ENCODE measurements at places on chromosomes 13 and 19.
A peak's percentile ranks its signal among the peaks of the same experiment; 100 is the strongest.

GRCh38 chr19:51277112-51277511 lies 26.2 kb downstream of the SIGLECL1 start:
- no peak for DNase-seq

- DNase-seq = peak; percentile 64
Observed at GRCh38 chr13:91347996-91348905, 764 bp downstream of the MIR17HG start.

GRCh38 chr19:30214651-30215051 lies 157.5 kb upstream of the ZNF536 start:
- no peak for DNase-seq

DNA sequence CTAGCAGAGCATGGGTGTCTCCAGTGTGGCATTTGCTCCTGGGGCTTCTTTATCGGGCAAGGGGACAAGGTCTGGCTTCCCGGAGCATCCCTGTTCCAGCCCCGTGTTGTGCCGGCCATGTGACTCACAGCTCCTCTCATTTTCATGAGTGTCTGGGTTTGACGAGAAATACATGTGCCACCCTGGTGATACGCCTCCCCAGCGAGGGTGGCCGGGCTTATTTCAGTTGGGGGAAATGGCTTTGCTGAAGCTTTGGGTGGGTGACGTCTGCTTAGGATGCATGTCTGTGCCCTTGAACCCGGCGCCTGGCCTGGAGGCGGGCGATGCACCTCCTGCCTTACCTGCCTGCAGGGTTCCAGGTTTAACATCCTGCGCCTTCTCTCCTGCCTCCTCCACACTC lies 61.9 kb upstream of the LDLR start:
- DNase-seq = no peak

Data from activated CD4-positive, alpha-beta T cell treated with anti-CD3 and anti-CD28 coated beads, Interleukin-2, amount 50 U/mL, for 24 hours (primary cell).